Stimulated activated CD4-positive, alpha-beta T cell treated with anti-CD3 and anti-CD28 coated beads, Interleukin-4, amount 100 ng/mL, for 1 hour (primary cell): ENCODE measurements at places on chromosomes 6 and 20.

GRCh38 chr20:478010-478948 is 15.9 kb upstream of the TBC1D20 start:
- no peak for DNase-seq

- no peak for DNase-seq
These were observed 93.3 kb downstream of the HS3ST5 start for GRCh38 chr6:114249522-114249921.

DNA sequence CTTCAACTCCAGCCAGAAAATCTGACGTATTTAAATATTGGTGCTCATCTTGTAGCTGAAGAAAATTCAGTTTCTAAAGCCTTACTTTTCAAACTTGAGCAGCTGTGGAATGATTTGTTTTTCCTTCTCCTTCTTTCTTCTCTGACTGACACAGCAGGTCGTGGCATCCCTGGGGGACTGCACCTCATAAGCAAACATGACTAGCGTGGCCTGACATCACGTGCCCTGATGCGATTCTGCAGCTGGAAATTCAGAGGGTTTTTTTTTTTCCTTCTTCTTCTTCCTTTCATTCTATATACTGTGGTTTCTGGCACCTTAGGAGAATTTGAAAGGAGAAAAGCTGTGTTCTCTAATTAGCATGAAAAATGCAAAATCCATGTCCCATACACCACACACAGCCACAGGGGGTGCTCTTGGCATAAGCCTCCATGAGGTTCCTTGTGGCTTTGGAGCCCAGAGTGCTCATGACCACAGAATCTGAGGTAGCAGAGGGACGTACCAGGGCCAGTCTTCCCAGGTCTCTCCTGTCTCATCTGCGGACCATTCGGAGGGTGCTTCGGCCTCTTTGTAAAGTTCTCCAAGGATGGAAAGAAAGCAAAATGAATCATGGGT is 258.5 kb upstream of the CDH4 start:
- no peak for DNase-seq

DNA sequence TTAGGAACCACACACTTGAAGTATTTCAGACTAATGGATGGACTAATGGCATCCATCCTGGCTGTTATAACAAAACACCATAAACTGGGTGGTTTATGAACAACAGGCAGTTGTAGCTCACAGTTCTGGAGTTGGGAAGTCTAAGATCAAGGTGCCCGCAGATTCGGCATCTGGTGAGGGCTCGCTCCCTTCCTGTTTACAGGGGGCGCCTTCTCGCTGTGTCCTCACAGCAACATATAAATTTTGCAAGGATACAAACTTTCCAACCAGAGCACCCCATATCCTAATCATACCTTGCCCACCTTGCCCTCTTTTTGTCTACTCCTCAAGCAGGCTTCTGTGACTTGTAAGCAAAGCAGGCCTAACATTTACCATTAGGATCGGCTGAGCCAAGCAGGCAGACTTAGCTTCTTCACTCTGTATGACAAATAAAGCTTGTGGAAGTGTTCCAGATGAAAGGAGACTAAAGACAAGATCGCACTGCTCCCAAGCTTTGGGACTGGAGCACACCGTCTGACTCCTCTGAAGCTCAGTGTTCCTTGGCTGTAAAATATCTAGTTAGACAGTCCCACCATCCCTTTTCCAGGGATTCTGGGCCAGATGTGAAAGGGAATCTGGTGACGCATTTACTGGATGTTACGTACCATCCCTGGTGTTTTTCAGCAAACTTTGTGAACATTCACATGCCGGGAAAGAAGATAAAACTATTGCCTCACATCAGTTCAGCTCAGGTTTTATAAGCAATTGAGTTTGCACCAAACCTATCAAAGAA is 34.9 kb downstream of the GFOD1 start:
- DNase-seq = no peak
